ENCODE measurements at places on chromosomes 1 and 21.
A peak's percentile ranks its signal among the peaks of the same experiment; 100 is the strongest.

DNA sequence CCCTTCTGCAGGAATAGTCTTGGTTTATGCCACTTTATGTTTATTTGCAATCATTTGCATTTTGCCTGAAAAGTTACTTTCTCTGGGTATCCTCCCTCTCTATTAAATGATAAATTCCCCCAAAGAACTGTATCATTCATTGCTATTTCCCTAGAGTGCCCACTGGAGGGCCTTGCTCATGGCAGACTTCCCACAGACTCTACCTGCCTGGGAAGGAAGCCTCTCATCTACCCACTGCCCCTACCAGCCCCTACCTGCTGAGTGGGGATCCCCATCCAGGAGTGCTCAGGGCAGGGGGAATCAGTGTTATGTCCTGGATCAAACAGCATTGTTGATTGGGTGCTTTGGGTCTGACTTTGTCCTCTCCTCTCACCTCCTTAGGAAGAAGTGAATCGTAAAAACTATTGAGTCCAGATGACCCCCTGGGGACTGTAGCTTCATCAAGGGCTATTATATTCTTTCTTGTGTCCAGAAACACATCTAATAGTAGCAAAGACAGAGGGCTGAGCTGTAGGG lies 6.8 kb upstream of the LRRN2 start:
- no peak for DNase-seq

DNA sequence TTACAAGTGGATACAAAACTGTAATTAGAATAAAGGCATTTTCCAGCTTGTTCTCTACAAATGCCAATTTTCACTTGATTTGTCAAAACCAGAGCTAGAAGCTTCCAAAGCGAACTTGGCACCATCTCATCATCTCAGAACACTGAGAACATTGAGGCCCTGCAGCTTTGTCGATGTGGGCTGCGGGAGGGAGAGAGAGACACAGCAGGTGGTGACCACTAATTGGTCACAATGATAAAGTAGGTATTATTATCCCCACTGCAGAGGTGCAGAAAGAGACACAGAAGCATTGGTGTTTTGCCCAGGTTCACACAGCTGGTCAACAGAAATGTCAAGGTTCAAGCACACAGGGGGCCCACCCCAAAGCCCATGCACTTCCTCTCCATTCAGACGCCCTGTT lies 72.2 kb upstream of the KRTAP19-8 start:
- DNase-seq = no peak

GRCh38 chr1:248918131-248918530 lies 12.1 kb downstream of the PGBD2 start:
- no peak for DNase-seq

GRCh38 chr21:37459575-37459974 lies 93.0 kb downstream of the DYRK1A start:
- DNase-seq = no peak

GRCh38 chr1:47175227-47175934 lies 14.5 kb downstream of the PDZK1IP1 start:
- DNase-seq = peak; percentile 68

- no peak for DNase-seq
These were observed 66.3 kb upstream of the PRDX6 start for GRCh38 chr1:173410794-173411236.

- no peak for DNase-seq
These were observed 24.2 kb upstream of the CR2 start for GRCh38 chr1:207429963-207430362.

- peak; percentile 68 for DNase-seq
These were observed 701 bp downstream of the CEP170 start for GRCh38 chr1:243254233-243254926.

- no peak for DNase-seq
These were observed 109.9 kb downstream of the SPAG17 start for GRCh38 chr1:118075116-118075515.

- no peak for DNase-seq
These were observed 76.3 kb downstream of the ZP4 start for GRCh38 chr1:237814319-237814924.

GRCh38 chr1:245361065-245361464 lies 206.3 kb downstream of the KIF26B start:
- no peak for DNase-seq

DNA sequence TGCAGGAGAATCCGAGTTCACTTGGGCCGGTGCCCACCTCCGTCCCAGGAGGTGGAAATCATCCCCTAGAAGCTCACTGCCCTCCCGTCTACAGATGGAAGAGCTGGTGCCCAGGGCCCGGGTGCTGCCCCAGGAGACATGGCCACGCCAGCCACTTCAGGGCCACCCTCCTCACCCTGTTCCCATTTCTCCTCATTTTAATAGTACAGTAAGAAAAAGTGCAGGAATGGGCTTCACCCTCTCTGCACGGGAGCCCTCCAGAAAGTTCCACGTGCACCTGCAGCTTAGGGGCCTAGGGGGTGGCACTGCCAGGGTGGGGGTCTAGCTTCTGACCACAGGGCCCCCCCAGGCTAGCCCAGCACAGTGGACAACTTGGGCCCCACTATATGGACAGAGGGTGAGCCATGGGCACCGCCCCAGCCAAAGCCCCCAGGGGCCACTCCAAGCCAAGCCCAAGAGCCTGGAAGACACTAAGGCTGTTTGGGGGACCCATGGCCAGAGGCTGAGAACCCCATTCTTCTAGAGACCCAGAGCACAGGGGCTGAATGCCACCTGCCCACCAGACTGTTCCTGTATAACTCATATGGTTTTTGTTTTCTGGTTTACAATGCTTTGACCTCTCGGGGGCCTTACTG lies 3.4 kb upstream of the FTCD start:
- DNase-seq = no peak

GRCh38 chr1:89540406-89540970 lies 15.9 kb downstream of the LRRC8B start:
- DNase-seq = no peak

DNA sequence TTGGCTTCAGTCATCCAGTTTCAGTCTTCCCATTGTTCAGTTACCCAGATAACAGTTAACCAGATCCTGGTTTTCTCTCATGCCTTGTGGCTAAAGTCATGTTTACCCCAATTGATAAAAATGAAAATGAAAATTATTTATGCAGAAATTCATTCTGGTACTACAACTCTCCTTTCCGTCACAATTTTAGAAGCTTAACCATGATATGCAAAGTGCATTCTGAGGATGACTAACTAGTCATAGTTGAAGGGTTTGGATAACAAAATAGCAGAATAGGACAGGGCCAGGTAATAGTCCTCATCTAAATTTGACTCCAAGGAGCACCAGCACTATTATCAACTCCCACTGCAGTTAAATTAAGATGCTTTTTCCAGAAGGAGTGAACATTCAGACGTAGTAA lies 94.7 kb downstream of the NTMT2 start:
- no peak for DNase-seq

DNA sequence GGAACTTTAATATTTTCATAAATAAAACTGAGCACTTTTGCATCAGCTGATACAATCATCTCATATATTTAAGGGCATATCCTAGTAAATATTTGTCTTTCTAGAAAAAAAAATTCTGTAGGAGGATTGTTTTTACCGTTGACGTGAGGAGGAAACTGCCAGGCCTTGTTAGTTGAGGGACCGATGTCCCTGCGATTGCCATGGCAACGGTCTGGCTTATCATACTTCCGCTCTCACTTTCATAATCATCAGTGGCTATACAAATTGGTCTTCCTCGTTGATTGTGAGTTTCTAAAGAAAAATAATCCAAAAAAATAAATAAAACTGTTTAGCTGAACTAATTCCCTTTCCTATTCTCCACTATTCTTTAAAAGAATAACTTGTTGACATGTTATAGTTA lies 69.3 kb upstream of the ANGPTL3 start:
- no peak for DNase-seq

- DNase-seq = no peak
These were observed 7.0 kb downstream of the PCP4 start for GRCh38 chr21:39874206-39874605.

DNA sequence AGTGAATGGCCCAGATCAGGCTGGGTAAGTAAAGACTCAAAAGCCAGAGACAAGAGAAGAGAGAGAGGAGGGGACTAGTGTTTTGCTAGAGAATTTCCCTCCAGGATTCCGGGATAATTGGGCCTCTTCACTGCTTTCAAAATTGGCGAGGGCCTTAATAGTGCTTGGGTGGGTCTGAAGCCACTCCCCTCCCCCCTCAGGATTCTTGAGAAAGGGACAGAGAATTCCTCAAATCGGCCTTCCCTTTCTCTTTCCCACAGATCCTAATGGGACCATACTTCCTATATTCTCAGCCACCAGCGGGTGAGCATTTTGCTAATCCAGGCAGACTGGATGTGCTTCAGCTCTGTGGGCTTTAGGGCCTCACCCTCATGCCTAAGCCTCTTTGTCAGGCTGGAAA lies 11.9 kb downstream of the SFN start:
- DNase-seq = no peak

DNA sequence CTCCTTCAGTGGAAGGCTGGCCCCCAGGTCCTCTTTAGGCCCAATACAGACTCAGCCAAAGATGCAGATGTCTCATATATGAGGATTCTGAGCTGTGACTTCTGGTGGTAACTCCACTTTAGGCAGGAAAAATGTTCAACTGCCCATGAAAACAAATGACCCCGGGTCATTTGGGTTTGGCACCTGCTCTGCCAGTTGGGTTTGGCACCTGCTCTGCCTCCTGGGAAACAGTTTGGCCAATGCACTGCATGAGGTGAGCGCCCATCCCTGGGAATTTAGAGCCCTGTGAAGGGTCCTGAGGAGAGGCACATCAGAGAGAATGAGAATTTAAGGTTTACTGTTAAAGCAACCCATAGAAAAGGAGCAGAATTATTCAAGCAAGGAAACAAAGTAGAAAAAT lies 45.3 kb downstream of the B3GALT5 start:
- no peak for DNase-seq

- no peak for DNase-seq
These were observed 212.1 kb downstream of the KIF26B start for GRCh38 chr1:245366886-245367285.

GRCh38 chr1:84792421-84792820 lies 100.6 kb downstream of the LPAR3 start:
- DNase-seq = no peak

DNA sequence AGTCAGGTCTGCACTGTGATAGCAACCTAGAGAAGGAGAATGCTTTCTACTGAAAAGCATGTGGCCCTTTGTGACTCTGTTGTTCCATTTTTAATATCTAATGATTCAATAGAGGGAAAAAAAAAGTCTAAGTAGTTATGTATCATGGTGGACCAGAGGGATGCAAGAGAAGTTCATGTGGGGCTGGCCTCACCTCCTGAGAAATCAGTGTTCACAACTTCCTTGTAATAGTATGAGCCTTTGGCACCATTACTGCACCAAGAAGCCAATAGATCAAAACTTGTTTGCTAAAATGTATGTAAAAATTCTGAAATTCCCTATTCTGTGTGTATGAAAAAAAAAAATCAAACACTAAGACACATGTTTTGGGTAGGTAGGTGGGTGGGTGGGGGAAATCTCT lies 5.0 kb downstream of the ZBTB17 start:
- no peak for DNase-seq

DNA sequence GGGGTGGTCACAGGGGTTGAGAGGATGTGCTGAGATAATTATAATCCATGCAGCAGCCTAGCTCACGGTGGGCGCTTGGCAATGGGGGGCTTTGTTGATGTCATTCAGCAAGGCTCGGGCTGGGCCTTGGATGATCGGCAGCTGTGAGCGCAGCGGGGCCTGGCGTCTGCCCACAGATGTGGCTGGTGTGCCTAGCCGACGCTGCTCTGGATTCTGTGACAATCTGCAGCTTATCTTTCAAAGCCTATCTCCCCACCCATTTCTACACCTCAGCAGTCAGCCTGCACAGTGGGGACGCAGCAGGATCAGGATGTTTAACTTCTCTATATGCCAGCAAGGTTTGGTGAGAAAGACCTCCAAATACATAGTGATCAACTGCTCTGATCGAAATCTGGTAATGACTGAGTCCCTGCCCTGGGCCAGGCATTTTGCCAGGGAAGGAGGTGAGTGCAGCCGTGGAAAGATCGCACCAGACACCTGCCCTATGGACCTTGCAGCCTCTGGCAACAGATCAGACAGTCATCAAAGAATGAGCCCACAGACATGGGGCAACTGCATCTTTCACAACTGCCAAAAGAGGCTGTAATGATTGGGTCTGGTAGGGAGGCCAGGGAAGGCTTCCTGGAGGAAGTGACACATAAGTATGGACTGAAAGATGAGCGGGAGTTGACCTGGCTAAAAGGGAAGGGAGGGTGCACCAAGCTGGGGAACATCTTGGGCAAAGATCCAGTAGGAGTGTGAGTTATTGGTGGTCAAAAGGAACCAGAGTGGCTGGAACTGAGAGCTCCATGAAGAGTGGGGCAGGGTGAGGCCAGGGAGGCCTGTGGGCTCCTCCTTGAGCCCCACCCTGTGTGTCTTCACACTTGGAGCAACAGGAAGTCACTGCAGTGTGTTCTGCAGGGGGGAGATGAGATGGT lies 35.3 kb downstream of the EPHB2 start:
- DNase-seq = no peak

- no peak for DNase-seq
These were observed 1.2 kb upstream of the LELP1 start for GRCh38 chr1:153202006-153202405.

GRCh38 chr1:61247051-61247825 lies 164.9 kb downstream of the NFIA start:
- DNase-seq = no peak

- DNase-seq = no peak
These were observed at the start of gene TMEM269 for GRCh38 chr1:42784946-42785693. TMEM269 (plus strand) TSS chr1:42784991; CDS start chr1:42789894, 4,903 bp downstream.

DNA sequence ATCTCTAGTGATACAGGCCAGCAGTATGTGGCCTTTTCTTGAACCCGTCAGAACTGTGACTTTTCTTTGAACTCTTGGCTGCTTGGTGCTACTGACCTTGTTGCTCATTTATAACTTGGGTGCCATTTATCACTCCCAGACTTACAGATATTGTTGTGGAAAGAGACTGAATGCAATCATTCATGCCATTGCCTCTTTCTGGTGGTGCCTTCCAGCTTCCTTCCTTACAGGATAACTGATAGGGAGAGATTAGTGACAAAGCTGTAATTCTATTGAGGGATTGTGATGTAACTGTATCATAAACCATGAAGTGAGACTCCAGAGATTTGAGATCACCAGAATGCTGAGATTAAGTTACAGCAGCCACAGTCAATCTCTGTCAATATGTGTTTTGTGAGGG lies 256.5 kb downstream of the USP25 start:
- DNase-seq = no peak

- DNase-seq = no peak
These were observed 65.8 kb upstream of the KLHDC7A start for GRCh38 chr1:18414872-18415447.
